ENCODE measurements at places on chromosomes 2 and 18.

GRCh38 chr2:20351555-20352229 is 1.0 kb upstream of the PUM2 start:
- no peak for DNase-seq

DNA sequence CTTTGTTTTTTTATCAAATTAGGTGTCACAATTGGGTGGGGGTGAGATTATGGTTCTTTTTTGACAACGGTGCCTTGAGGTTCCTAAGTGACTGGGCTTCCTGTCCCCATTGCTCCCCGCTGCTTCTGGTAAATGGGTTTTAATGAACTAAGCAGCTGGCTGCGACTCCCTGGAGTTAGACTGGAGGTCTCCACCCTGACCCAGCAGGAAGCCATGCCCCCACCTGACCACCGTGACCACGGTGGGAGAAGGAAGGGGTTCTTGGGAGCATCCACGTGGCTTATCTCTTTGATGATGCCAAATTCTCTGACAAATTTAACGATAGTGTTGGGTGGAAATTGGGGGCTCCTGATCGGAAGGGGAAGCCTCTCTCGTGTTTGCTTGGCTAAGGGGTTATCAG is 12.2 kb downstream of the CNDP2 start:
- DNase-seq = no peak

DNA sequence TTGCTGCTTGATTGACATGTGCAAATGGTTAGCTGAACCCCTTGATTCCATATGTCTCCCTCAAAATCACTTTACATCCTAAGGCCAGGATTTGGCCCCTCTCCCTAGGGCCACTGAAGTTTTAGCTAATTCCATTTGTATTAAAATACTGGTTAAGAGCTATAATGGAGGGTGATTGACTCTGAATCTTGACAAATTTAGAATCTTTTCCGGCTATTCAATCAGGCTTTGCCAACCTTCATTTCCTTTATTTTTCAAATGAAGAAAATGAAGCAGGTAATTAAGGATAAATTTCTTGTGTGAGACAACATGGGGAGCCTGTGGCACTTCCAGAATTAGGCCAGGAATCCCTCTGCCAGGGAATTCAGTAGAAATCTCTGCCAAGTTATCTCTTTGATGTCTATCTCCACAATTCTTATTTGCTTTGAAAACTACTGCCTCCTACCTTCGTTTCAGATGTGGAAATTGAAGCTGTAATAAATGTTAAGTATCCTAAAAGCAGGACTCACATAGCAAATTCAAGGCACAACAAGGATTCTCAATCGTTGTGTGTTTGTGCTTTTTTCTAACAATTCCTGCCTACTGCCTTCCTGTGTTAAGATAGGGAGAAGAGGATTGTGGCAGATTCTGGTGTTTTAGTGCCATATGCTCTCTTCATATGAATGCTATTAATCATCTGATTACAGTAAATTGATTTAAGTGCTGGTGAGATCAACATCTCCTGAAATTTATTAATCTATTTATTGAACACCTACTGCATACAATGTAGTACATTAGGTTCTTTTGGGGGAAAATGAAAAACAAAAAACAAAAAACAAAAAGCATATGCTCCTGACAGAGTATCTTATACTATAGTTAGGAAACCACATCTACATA is 47.8 kb upstream of the MAP4K3 start:
- no peak for DNase-seq

- no peak for DNase-seq
Measured at GRCh38 chr2:25230198-25230947, 62.0 kb upstream of the POMC start.

GRCh38 chr2:46831051-46831868 is 84.3 kb downstream of the MCFD2 start:
- no peak for DNase-seq

- DNase-seq = no peak
Measured at GRCh38 chr2:123530004-123530403, 495.1 kb upstream of the CNTNAP5 start.

DNA sequence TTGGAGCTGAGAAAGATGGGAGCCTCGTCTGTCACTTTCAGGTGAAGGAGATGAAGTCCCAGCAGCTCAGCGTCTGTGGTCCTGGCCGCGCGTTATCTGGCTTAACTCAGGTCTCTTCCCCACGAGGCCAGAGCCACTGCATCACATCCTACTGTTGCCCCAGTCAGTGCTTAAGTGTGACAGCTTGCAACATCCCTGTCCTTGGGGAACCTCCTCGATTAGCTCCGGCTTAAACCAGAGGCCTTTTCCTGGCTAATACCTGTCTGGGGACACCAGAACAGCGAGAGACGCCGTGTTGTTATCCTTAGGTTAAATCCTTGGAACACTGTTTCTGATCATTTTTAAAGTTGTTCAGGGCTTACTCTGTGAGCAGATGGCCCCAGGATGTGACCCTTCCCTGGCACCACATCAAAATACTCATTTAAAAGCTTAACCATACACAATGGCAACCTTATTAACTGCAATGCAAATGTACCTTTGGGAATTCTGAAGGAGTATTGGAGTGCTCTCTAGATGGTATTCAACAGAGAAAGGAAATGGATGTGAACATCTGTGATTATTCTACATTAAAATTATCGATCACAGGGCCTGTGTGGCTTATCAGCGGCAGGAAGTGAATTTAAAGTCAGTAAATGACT is 61.2 kb upstream of the SPP2 start:
- no peak for DNase-seq

DNA sequence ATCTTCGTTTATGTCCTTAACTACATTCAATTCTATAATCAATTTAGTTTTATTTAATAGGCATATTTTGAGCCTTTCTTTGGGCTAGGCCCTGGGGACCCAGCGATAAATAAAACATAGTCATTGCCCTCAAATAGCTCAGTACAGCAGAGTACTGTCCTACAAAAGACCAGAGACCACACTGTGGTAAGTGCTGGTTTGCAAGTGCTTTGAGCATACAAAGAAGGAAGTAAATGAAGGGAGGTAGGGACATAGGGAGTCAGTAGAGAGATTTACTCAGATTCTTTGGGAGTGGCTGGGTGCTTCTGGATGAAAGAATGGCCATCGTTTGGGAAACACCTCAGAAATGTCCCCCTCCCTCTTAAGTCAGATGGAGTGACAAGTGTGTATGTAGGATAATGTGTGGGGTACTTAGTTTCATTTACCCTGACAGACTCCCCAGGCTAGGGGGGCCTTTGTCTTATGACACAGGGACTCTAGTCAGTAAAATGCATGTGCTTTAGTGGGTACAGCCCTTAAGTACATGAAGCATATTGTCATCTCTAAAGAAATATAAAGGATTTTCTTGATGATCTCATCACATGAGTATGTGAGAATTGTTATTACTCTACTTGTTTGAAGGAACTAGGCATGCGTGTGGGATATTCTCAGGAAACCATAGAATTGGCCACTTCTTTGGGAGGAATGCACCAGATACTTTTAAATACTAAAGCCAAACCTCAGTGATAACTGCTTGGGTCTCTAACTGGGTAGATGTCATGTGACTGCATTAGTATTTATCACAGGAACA is 35.1 kb downstream of the MAPRE2 start:
- DNase-seq = no peak

GRCh38 chr2:206801418-206802189 is 36.2 kb downstream of the FASTKD2 start:
- DNase-seq = no peak

DNA sequence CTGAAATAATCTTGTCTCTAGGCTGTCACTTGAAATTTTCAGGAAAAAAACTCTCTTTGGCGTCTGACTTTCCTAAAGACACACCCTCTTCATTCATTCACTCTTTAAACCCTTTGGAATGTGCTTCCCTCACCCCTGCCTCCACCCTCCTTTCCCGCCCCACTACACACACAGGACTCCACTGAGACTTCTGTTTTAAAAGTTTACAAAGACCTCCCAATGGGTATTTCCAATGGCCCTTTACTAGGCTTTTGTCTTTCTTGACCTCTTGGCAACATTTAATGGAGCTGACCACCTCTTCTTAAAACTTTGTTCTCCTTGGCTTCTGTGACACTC is 96.1 kb downstream of the RBMS1 start:
- no peak for DNase-seq

DNA sequence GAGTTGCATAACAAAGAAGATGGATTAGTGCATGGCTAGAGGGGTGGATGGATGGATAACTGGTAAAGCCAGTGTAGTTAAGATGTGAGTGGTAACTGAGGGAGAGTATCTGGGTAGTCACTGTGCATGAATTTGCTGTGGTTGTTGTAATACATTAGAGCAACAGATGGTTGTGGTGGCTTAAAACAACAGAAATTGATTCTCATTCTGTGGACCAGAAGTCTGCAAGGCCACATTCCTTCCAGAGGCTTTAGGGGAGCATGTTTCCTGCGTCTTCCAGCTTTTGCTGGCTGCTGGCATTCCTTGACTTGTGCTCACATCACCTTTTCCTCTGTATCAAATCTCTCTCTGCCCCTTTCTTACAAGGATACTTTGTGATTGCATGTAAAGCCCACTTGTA is 155.4 kb downstream of the ASB1 start:
- no peak for DNase-seq

DNA sequence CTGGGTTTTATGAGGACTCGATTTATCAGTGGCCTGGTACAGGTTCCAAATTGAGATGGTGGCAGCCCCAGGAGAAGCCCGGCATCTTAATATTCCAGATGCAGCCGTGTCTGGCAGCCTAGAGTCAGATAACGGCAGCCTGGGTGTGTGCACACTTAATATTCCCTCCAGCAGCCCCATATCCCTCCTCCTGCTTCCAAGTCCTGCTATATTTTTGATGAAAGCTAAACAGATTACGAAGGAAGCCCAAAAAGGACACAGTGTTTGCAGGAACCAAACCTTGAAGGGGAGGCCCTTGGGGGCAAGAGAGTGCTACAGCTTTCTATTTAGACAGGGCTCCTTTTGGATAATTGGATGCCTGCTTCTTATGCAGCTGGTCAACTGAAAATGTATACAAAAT is 25.1 kb upstream of the ALK start:
- no peak for DNase-seq

DNA sequence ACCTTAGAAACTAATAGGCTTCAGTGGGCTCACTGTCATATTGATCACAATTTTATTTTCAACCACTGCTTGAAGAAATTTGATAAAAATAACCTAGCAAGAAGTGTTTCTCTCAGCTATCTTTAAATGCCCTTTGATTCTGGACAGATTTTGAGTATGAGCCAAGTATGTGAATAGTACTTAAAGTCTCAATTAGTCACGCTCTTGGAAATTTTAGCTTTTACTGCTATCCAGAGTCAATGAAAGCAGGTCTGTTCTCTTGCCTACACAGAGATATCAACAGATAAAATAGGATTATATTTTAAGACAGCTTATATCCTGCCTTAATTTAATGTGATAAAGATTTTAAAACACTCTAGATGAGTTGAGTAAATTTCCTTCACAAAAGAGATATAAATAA is 337.3 kb downstream of the CBLN2 start:
- DNase-seq = no peak

- DNase-seq = no peak
Measured at GRCh38 chr18:55452123-55452611, 135.8 kb downstream of the TCF4 start.

DNA sequence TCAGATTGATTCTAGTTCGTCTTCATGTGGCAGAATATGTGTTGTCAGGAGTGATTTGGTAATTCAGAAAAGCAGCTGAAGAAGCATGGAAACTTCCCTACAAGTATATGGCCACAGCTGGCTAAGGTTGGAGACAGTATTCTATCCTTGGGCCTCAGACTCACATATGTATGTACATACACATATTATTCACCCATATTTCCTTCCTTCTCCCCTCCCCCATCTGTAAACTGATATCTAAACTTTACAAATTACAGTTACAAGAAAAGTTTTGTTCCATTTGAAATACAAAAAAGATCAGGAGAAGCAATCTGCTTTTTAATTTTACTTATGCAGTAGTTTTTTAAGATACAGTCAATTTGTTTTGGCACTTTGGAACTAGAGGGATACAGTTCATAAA is 3.1 kb downstream of the SP3 start:
- DNase-seq = no peak

DNA sequence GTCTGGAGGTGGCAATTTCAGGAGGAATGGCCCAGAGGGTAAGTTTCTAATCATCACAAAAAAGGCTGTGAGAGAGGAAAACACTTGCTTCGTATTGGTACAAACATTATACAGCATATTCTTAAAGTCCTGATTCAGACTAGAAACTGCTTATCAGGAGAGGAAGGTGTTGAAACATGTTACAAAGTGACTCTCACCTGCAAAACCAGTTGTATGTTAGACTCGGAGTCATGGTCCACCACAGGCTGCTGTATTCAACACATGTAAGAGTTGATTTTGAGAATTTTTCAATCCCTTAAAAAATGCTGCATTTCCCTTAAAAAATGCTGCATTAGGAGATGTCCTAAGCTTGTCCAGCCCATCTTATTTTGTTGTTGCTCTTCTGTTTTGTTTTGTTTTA is 61.5 kb downstream of the MBP start:
- no peak for DNase-seq

GRCh38 chr2:109711230-109712122 is 82.6 kb upstream of the RGPD5 start:
- no peak for DNase-seq

DNA sequence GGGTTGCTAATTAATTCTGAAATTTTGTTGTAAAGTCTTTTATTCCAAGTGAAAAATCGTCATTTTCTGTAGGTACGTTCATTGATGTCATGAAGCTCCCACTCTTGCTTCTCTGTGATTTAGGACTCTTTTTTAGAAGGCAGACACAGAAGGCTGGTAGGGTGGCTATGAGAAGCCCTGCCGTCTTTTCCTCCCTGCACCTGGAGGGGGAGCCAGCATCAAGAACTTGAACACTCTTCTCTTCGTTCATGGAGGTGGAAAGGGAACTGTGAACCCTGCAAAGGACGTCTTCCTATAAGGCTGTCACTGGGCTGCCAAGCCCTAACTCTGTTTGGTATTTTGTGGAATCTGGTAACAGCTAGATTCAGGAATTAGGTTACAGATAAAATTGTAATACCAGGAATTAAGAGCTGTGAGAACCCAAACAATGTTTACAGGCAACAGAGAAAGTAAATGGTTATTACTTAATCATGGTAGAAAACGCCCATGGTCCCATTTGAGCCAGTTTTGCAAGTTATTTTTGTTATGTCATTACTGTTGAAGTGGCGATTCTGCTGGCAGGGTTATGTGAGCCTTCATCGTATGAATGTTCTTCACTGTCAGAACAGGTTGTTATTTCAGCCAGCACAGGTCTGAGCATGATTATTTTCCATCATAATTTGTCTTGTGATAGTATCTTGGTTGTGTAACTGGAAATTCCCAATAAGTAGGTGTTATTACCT is 112.2 kb downstream of the OSBPL6 start:
- DNase-seq = no peak

DNA sequence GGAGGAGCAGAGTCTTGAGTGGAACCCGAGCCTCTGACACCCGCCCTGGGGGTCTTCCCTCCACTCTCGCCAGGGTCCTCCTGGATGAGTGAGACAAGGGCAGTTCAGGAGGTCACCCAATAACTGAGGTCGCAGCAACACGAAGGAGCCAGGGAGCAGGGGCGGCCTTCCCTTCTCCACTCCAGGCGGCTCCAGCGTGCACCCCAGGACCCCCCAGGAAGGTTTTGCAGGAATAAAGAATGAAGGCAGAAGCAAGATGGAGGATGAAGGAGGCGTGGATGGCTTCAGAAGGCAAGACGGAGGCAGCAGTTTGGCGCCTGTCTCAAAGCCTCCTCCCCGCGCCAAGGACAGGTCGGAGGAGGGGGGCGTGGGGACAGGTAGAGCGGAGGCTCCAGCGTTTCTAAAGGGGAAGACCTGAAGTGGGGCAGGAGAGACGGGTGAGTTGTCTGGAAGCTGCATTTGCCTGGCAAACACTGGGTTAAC is 579 bp upstream of the ITM2C start:
- DNase-seq = no peak

GRCh38 chr2:206028101-206028500 is 57.9 kb downstream of the INO80D start:
- DNase-seq = no peak

GRCh38 chr2:32168513-32168912 is 2.8 kb downstream of the SLC30A6 start:
- DNase-seq = no peak
